Activated CD4-positive, alpha-beta T cell treated with anti-CD3 and anti-CD28 coated beads, Interleukin-2, amount 10 ng/mL, durations not matched to agents 24 days and 14 days (primary cell): ENCODE measurements at places on chromosomes 1 and 21. TPM values are rescaled to one million over a fixed set of nuclear protein-coding genes. Genes with fewer than 3 reads are reported as not detected.

GRCh38 chr1:115314765-115315164, 23.3 kb downstream of the NGF start:
- no peak for DNase-seq
- H3K4me1 ChIP-seq: no peaks in the 10 kb centered on the region
- H3K4me3 ChIP-seq: no peak overlapping the region
- peaks cover 2% of the 10 kb centered on the region for H3K27me3 ChIP-seq
- no peaks in the 10 kb centered on the region for H3K36me3 ChIP-seq
- no peak overlapping the region for H3K27ac ChIP-seq

The OR2AK2 gene
- total RNA-seq: not detected in 2 replicates

The PTGFR gene
- total RNA-seq: not detected in 2 replicates

DNA sequence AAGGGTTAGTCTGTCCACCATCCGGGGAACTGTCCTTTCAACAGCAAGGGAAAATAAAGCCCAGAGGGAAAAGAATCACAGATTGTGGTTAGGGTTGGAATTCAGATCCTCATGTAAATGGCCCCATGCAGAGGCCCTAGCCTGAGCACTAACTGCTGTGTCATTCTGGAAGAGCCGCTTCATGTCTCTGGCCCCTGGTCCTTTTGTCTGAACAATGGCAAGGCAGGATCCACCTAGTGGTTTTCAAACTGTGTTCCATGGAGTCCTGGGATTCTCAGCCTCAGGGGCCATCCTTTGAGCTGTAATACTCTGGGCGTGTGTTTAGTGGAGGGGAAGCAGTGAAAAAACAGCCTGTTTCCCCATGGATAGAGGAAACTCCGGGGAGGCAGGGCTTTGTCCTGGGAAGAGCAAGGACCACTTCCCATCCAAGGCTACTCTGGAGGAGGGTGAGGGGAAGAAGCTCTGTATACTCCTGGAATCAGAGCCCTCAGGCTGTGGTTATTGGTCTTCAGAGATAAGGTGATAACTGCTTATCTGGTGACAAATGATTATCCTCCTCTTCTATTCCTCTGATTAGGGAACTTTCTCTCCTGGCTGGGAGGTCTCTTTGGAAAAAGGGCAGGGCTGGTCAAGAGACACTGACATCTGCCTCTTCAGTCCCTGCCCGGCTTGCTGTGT, 19.2 kb downstream of the PAX7 start:
- no peaks in the 10 kb centered on the region for H3K36me3 ChIP-seq
- H3K27ac ChIP-seq: no peak overlapping the region
- H3K4me1 ChIP-seq: peaks cover 14% of the 10 kb centered on the region
- DNase-seq: no peak
- H3K4me3 ChIP-seq: no peak overlapping the region
- peaks cover 77% of the 10 kb centered on the region for H3K27me3 ChIP-seq

DNA sequence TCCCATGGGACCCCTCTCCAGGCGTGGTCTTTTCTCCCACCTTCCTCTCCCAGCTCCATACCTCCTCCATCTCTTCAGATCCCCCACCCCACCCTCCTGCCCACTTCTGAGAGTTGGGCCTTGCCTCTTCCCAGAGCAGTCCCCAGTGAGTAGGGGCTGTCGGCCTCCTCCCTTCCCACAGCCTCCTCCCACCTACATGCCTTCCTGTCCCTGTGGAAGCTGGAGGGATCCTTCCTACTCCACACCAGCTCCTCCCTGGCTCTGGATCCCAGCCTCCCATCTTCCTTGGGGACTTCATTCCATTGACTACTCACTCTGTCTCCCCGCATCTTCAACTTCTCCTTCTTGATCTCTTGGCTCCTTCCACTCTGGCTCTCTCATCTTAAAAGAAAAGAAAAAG, 24.9 kb downstream of the KCNQ4 start:
- DNase-seq: no peak
- no peaks in the 10 kb centered on the region for H3K36me3 ChIP-seq

DNA sequence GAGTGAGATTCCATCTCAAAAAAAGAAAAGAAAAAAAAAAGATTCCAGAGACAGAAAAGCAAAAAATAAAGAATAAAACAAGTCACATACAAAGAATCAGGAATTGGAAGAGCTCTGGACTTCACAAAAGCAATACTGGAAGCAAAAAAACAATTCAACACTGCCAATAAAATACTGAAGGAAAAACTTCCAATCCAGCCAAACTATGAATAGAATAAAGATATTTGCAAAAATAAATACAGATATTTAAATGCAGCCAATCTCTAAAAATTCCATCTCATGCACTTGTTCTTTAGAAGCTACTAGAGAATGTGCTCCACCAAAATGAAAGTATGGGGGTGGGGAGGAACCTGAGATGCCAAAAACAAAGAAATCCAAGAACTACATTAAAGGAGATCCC, 29.4 kb upstream of the RBM34 start:
- H3K4me1 ChIP-seq: peaks cover 8% of the 10 kb centered on the region
- H3K36me3 ChIP-seq: peaks cover 47% of the 10 kb centered on the region
- DNase-seq: no peak
- no peak overlapping the region for H3K27ac ChIP-seq

GRCh38 chr1:9719978-9720722, 68.6 kb downstream of the PIK3CD start:
- DNase-seq: no peak
- H3K27ac ChIP-seq: peak overlapping the region; percentile 77
- no peaks in the 10 kb centered on the region for H3K27me3 ChIP-seq
- H3K36me3 ChIP-seq: peaks cover 82% of the 10 kb centered on the region
- H3K4me3 ChIP-seq: peak overlapping the region; percentile 30

DNA sequence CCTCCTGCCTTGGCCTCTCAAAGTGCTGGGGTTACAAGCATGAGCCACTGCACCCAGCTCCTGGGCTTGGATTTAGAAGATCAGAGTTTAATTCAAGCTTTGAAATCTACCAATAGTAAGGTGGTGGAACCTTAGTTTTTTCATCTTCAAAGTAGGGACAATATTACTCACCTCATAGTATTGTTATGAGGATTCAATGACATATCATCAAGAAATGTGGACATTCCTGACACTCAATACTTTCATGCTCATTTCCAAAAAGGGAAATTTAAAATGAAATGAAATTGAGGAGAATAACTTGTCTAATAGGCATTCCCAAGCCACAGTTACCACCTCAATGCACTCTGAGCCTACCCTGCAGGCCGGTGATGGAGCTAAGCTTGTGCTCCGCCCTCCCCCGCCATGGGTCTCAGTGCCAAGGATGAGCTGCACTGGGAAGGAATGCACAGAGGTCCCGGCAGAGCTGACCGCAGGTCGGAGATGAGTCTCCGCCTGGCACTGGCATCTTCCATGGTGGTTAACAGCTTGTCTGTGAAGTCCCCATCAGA, 56.5 kb upstream of the BCAR3 start:
- no peak overlapping the region for H3K4me3 ChIP-seq
- no peak for DNase-seq
- H3K36me3 ChIP-seq: no peaks in the 10 kb centered on the region
- H3K4me1 ChIP-seq: no peaks in the 10 kb centered on the region
- no peak overlapping the region for H3K27ac ChIP-seq

DNA sequence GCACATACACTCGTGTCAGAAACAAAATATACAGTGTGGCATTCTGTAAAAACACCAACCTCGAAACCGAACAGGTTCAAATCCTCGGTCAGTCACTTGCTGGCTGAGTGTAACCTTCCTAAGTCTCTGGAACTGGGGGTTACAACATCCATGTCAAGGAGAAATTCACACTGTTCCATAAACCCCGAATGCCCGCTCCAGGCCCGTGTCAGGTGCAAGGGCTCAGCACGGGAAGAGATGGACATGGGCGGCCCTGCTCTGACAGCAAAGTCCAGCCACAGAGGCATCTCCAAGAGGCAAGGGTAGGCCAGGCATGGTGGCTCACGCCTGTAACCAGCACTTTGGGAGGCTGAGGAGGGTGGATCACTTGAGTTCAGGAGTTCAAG, 79.5 kb downstream of the SLC66A1 start:
- peaks cover 8% of the 10 kb centered on the region for H3K36me3 ChIP-seq
- peak overlapping the region; percentile 81 for H3K4me3 ChIP-seq
- H3K27ac ChIP-seq: peak overlapping the region; percentile 94
- no peak for DNase-seq
- no peaks in the 10 kb centered on the region for H3K27me3 ChIP-seq
- H3K4me1 ChIP-seq: peaks cover 49% of the 10 kb centered on the region

- no peak overlapping the region for H3K4me3 ChIP-seq
- no peaks in the 10 kb centered on the region for H3K36me3 ChIP-seq
- H3K27ac ChIP-seq: no peak overlapping the region
- H3K27me3 ChIP-seq: no peaks in the 10 kb centered on the region
Measured at GRCh38 chr1:178871551-178872320, 859 bp upstream of the ANGPTL1 start.

- peaks cover 5% of the 10 kb centered on the region for H3K27me3 ChIP-seq
- H3K36me3 ChIP-seq: no peaks in the 10 kb centered on the region
- H3K4me3 ChIP-seq: no peak overlapping the region
- H3K27ac ChIP-seq: no peak overlapping the region
- peak; percentile 29 for DNase-seq
- H3K4me1 ChIP-seq: no peaks in the 10 kb centered on the region
Measured at GRCh38 chr1:30572192-30572591, 151.2 kb downstream of the MATN1 start.

The AMY1B gene
- not detected in 2 replicates for total RNA-seq

The SH2D5 gene
- total RNA-seq: 0.23 and 0.24 TPM in 2 replicates

DNA sequence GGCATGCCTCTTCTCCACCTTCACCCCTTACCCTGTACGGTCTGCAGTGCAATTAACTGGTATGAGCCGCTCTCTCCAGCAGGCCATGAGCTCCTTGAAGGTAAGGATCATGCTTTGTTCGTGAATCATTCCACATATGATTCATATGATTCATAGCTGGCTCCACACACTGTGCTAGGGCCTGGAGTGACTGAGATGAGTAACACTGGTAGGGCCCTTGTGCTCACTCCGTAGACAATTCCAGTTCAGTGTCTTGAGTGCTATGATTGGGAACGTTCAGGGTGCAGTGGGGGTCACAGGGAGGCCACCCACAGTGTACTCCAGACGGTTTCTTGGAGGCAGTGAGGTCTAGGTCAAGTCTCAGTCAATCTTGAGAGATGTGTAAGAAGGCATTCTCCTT, 239.8 kb downstream of the LMX1A start:
- no peaks in the 10 kb centered on the region for H3K36me3 ChIP-seq
- no peak for DNase-seq

GRCh38 chr1:36091698-36092097, 3.0 kb downstream of the ADPRS start:
- H3K27me3 ChIP-seq: no peaks in the 10 kb centered on the region
- H3K27ac ChIP-seq: no peak overlapping the region
- H3K4me1 ChIP-seq: peaks cover 21% of the 10 kb centered on the region
- peak overlapping the region; percentile 41 for H3K4me3 ChIP-seq
- no peak for DNase-seq
- peaks cover 29% of the 10 kb centered on the region for H3K36me3 ChIP-seq

GRCh38 chr1:196407358-196408051, 200.7 kb downstream of the KCNT2 start:
- no peak overlapping the region for H3K4me3 ChIP-seq
- H3K27me3 ChIP-seq: no peaks in the 10 kb centered on the region
- DNase-seq: no peak
- no peaks in the 10 kb centered on the region for H3K4me1 ChIP-seq

The CDK18 gene
- 0.23 and 1.2 TPM in 2 replicates for total RNA-seq

DNA sequence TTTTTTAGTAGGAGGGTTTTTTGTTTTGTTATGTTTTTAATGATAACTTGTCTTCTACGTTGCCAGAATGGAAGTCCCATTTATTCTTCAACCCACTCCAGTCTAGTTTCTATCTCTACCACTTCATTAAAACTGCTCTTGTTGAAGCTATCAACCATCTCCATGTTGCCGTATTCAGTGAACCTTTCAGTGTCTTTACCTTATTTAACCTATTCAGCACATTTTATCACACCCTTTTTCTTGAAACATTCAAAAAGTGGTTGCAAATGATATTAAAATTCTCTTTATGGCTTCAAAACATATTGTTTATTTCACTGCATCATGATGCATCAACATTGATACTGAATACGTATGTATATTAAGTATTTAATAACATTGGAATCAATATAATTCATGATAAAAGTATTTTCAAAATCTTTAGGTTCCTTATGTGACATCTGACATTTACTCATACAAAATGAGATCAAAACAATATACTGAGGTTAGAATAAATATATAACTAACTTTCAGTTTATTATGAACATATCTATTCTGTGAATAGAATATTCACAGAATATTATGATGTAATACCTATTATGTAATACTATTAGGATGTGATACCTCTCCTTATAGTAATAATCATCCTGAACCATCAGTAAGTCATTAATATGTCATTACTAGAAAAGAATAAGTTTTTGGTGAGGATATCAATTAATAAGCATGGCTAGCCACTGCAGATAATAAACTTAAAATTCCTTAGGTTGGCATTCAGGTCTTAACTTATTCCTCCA, 52.0 kb upstream of the ADAR start:
- no peaks in the 10 kb centered on the region for H3K4me1 ChIP-seq
- no peak for DNase-seq
- H3K27ac ChIP-seq: no peak overlapping the region

The TNFRSF8 gene
- total RNA-seq: 33.2 and 35.1 TPM in 2 replicates

The FAM72A gene
- total RNA-seq: 29.1 and 35.5 TPM in 2 replicates

DNA sequence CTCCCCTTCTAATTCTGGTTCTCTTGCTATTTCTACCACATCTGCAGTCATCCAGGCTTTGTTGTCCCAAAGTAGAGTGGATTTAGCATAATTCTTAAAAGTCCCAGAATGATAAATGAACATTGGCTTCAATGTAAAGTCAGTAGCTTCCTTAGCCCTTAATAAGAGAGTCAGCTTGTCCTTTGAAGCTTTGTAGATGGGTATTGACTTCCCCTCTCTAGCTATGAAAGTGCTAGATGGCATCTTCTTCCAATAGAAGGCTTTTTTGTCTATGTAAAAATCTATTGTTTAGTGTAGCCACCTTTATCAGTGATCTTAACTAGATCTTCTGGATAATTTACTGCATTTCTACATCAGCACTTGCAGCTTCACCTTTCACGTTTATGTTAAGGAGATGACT, 181.4 kb upstream of the B3GALT2 start:
- no peaks in the 10 kb centered on the region for H3K36me3 ChIP-seq
- no peak for DNase-seq
- no peak overlapping the region for H3K27ac ChIP-seq
- H3K4me1 ChIP-seq: peaks cover 4% of the 10 kb centered on the region
- H3K4me3 ChIP-seq: peak overlapping the region; percentile 56

GRCh38 chr1:92201973-92202372, 15.7 kb upstream of the C1orf146 start:
- H3K36me3 ChIP-seq: peaks cover 13% of the 10 kb centered on the region
- peak; percentile 63 for DNase-seq
- no peaks in the 10 kb centered on the region for H3K27me3 ChIP-seq
- H3K4me3 ChIP-seq: peak overlapping the region; percentile 7
- H3K27ac ChIP-seq: peak overlapping the region; percentile 69

DNA sequence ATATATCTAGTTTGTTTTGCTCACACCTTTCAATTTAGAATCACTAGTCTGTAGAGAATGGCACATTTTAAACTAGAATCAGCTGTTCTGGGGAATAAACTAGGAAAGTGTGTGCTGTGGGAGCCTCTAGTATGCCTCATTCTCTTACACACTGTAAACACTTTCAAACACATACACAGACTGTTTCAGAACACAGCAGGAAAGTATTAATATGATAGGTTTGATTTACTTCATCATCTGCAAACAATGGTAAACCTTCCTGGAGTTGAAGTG, 67.1 kb upstream of the ABCG1 start:
- H3K27me3 ChIP-seq: peaks cover 3% of the 10 kb centered on the region
- H3K27ac ChIP-seq: no peak overlapping the region
- DNase-seq: no peak
- no peak overlapping the region for H3K4me3 ChIP-seq
